Pons (tissue), 1 donor: ENCODE measurements at places on chromosomes 2 and 18.

GRCh38 chr18:6729247-6730091, at the start of gene ARHGAP28:
TSS of gene ARHGAP28 (plus strand) at chr18:6729716. CDS start at chr18:6729822, 106 bp downstream.
- DNase-seq = peak; percentile 37

DNA sequence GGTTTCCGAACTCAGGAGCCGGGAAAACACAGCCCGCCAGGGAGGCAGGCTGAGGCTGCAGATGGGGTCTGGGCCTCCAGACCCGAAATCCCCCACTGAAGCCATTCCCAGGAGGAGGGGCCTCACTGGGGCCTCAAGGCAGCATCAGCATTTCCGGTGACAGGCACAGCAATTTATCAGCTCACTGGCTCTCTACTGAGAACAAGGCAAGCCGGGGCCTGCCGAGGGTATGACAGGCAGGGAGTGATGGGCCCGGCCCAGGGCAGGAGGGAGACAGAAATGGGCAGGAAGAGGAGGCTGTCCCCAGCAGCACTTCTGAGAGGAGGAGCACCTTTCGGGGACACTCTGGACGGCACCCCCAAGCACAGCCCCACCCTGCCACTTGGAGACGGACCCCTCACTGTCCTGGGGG, 12.5 kb downstream of the SDC1 start:
- DNase-seq = no peak

DNA sequence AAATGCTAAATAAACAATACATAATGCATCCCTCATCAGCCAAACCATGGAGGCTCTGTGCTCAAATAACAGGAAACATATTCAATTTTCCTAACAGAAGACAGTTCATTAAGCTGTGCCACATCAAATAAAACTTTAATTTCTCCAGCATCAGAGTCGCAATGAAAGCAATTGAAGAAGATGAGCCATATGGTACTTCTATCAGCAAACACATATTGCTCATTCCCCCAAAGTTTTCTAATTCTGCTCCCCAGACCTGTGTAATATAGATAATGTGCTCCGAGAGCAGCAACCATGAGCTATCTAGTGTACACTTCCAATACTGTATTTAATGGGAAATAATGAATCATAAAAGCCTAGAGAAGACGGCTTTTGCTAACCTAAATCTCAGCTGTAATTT, 263.2 kb downstream of the MEIS1 start:
- DNase-seq = peak; percentile 18

- peak; percentile 61 for DNase-seq
Observed at GRCh38 chr2:9205963-9206948, at the start of gene ASAP2. TSS of gene ASAP2 (plus strand) at chr2:9206812. CDS start at chr2:9207105, 293 bp downstream.

DNA sequence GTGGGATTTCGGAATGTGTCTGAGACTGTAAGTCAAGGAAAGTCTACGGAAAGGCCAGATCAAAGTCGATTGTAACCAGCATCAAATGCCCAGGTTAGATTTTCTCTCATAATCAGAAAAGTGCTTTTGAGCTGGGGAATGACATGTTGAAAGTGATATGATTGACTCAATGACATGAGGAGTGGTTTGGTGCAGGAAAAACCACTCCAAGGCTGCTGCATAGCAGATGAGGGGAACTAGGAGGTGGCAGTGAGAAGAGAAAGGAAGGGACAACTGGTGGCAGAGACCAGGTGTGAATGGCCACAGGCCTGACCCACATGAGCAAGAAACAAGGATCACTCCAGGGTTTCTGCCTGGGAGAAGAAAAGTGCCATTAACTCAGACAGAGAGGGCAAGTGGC, 822 bp downstream of the SLC35F6 start:
- no peak for DNase-seq

GRCh38 chr2:68784915-68785314, 50.3 kb downstream of the ARHGAP25 start:
- DNase-seq = no peak

- no peak for DNase-seq
Observed at GRCh38 chr18:48279312-48279711, 129.9 kb downstream of the ZBTB7C start.

GRCh38 chr2:240259201-240259923, 118.9 kb upstream of the OTOS start:
- no peak for DNase-seq

GRCh38 chr2:178309541-178309940, 115.2 kb downstream of the OSBPL6 start:
- no peak for DNase-seq

DNA sequence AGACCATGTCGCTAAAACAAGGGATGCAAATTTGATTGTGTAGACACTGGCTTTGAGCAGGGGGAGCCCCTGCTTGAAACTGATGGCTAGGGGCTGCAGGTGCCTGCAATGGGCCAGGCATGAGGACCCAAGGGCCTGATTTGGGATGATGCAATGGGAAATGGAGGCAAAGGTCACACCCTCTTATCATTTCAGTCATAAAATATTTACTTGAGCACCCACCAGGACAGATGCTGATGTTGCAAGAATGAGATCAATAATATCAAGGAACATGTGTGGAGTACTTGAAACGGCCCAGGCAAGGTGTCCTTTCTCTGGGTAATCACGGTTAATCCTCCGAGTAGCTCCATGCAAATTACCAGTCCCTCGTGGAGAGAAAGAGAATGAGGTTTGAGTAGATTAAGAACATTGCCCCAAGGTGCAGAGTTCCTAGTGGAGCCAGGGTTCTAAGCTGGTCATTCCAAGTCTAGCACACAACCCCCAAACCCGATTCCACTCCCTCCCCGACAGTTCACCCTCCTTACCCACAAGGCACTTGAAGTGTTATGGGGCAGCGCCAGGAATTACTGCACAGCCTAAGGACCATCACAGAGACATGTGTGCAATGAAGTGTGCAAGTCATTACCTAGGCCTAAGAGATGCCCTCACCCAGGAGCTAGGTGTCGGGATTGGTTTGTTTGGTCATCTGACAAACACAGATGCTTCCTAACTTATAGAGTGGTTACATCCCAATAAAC, 14.0 kb upstream of the TMBIM1 start:
- no peak for DNase-seq

GRCh38 chr2:240983996-240984498, 14.4 kb upstream of the SNED1 start:
- DNase-seq = no peak

- no peak for DNase-seq
Observed at GRCh38 chr2:216307496-216307895, 64.8 kb downstream of the MARCHF4 start.

DNA sequence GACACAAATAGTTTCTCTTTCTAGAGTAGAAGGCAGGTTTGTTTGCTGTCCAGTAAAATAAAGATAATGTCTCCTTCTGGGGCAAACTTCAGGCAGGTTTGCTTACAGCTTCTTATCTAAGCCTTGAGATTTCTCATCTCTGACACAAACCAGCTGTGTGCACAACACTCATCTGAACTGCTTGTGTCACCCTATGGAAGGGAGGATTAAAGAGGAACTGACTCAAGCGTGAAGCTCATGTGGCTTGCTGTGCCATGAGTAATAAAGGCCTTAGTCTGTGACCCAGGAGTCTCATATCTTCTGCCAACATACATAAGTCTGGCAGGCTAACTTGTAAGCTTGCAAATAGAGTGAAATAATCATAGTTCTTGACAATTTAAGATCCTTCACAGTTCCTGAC, 24.2 kb upstream of the CPO start:
- no peak for DNase-seq

GRCh38 chr2:65081232-65081685, 25.0 kb downstream of the CEP68 start:
- DNase-seq = peak; percentile 53

DNA sequence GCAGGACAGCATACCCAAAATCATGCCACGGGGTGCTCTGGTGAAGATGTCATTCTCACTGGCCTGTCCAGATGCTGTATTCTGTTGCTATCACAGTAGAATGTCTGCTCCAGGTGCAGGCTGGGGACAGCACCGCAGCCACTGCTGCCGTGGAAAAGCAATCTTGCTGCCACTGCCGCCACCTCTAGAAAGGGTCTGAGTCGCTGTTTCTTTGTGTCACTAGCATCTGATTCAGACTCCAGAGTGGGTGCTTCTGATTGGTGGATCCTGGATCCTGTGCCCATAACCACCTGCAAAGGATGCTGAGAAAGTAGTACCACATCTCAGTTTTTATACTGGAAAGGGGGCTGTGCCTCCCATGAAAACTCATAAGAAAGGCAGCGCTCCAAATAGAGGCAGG, 45.3 kb upstream of the CTLA4 start:
- DNase-seq = no peak

DNA sequence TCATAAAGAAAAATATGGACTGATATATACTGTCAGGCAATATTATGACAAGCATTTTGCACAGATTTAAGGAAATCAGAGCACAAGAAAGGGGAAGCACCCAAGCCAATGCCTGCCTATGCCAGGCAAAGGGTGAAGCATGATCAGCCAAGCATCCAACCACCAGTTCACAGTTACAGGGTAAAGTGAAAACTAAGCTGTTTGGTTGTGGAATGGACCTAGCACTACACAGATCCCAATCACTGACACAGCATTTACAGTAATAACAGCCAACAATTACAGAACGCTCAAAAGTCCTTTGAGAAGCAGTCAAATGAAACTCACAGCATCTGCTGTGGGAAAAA, 90.3 kb downstream of the SP3 start:
- peak; percentile 46 for DNase-seq

- DNase-seq = no peak
Observed at GRCh38 chr18:25019931-25020330, 332.0 kb downstream of the ZNF521 start.

DNA sequence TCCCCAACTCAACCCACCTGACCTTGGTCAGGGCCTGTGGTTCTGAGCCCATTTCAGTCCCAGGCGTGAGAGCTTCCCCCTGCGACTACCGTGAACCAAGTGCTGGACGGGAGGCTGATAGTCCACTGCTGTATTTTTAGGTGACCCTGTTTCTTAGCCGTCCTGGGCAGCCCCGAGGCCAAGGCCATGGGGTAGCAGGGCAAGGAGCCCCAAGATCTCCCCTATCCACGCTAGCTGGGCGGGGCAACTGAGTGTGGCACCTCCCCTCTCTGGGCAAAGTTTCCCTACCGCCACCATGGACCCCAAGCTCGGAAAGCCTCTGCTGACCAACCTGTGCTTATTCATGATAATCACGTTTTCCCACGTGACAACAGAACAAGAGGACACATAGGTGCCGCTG, 583 bp upstream of the KLHL30 start:
- no peak for DNase-seq

- DNase-seq = no peak
Observed at GRCh38 chr2:109472331-109472959, 141.3 kb downstream of the SEPTIN10 start.

DNA sequence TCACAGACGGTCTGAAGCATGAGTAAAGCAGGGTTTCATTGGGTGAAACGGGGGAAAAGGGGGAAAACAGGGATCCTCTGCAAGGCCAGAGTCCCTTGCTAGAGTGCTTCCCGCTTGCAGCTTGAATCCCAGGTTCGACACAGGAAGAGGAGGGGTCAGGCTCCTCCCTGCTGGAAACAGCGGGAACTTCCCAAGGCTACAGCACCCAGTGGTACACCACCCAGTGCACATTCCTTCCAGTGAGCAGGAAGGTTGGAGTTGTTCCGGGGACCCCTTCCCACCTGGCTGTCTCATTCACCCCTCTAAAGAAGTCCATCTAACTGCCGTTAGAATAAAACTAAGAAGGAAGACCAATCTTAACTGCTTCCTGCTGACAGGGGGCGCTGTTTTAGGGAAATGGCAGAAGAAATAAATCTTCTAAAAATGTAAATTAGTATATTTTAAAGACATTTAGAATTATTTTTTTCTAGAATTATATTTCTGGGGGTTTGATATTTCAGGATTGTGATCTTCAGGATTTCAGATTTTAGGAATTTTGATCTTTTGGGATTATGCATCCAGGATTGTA, 230.9 kb downstream of the RBM43 start:
- DNase-seq = no peak

- peak; percentile 34 for DNase-seq
Observed at GRCh38 chr2:64463781-64464180, 9.8 kb downstream of the LGALSL start.

DNA sequence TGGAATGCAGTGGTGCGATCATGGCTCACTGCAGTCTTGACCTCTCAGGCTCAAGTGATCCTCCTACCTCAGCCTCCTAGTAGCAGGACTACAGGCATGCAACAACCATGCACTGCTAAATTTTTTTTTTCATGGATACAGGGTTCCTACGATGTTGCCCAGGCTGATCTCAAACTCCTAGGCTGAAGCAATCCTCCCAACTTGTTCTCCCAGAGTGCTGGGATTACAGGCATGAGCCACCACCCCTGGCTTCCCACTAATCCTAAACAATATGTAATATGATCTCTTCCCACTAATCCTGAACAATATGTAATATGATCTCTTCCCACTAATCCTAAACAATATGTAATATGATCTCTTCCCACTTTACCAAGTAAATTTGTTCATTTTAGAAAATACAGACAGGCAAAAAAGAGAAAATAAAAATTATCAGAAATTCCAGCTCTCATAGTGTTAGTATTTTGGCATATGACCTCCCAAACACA, 33.7 kb upstream of the C18orf32 start:
- no peak for DNase-seq

- no peak for DNase-seq
Observed at GRCh38 chr2:152396051-152396511, 61.1 kb downstream of the FMNL2 start.

DNA sequence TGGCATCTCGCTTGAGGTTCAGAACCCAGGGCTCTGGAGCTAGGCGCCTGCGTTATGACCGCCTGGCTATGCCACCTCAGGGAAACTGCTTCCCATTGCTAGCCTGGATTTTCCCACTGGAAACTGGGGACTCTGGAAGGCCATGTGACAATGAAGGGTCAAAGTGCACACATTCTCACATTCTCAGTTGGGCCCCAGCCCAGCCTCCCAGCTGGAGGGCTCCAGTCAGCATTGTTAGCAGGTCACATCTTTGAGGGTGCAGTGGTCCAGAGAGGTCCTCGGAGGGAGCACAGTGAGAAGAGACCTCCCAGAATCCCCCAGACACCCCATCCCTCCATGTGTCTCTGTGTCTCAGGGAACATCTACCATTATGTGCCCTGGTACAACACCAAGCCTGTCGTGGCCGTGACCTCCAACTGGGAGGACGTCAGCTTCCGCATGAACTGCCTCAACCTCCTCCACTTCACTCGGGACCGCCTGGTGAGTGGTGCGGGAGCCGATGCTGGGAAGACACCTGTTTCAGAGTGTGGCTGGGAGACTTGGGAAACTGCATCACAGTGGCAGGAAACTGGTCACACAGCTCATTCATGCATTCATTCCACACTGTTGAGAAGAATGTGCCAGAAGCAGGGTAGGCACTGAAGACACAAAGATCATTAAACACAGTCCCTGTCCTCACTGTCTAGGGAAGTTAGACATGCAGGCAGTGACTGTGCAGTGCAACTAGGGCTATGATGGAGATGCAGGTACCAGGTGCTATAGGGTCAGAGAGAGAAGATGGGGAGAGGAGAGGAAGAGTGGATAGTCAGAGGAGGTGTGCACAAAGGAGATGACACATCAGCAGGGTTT, 41.6 kb downstream of the FER1L5 start:
- DNase-seq = no peak

- no peak for DNase-seq
Observed at GRCh38 chr2:109423556-109424359, 190.0 kb downstream of the SEPTIN10 start.

- DNase-seq = no peak
Observed at GRCh38 chr2:129726216-129726615, 253.2 kb upstream of the RAB6C start.
